ENCODE measurements at places on chromosomes 3 and 15.
A peak's percentile ranks its signal among the peaks of the same experiment; 100 is the strongest.

DNA sequence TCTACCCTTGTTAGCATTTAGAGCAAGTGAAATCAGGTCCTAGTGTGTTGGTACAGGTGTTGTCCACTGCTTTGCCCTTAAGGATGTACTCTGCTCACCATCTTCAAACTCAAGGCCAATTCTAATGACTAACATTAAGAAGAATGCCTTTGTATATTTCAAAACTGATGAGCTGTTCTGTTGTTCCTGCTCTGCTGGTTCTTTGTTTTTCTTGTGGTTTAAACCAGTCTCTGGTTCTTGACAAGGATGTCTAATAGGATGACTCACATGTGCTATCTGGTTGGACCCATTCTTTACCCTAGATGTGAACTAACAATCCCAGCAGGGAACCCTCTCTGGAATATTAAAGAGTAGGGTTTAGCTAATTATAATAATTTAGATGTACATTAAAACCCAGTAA, 17.3 kb downstream of the ABHD5 start:
- DNase-seq = no peak

DNA sequence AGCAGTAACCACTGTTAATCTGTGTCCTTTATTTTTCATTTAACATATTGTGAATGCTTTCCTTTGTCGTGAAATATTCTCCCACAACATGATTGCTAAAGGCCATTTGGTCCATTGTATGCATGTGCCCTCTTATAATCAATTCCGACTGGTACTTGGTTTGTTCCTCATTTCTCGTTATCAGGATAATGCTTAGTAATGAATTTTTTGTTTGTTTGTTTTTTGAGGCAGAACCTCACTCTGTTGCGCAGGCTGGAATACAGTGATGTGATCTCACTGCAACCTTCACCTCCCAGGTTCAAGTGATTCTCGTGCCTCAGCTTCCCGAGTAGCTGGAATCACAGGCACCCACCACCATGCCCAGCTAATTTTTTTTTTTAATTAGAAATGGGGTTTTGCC, 22.0 kb downstream of the SPATA12 start:
- no peak for DNase-seq

DNA sequence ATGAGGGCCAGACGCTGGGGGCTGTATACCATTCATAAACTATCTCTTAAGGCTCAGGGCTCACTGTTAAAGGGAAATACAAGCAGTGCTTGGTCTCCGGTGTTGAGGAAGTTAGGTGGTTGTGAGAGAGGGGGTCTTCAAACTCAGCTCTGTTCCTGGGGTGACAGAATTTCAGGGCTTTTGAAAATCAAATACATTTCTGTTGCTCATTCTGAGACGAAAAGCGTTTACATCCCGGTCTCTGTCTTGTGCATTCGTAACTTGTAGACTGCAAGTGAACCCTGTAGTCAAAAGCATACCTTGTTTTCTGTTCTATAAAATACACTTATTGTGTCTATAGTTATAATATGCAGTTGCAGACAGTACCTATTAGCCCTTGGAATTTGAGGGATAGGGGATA, 1.7 kb downstream of the SLCO3A1 start:
- DNase-seq = peak; percentile 62

- DNase-seq = peak; percentile 35
Measured at GRCh38 chr15:40911141-40911540, 16.9 kb downstream of the VPS18 start.

DNA sequence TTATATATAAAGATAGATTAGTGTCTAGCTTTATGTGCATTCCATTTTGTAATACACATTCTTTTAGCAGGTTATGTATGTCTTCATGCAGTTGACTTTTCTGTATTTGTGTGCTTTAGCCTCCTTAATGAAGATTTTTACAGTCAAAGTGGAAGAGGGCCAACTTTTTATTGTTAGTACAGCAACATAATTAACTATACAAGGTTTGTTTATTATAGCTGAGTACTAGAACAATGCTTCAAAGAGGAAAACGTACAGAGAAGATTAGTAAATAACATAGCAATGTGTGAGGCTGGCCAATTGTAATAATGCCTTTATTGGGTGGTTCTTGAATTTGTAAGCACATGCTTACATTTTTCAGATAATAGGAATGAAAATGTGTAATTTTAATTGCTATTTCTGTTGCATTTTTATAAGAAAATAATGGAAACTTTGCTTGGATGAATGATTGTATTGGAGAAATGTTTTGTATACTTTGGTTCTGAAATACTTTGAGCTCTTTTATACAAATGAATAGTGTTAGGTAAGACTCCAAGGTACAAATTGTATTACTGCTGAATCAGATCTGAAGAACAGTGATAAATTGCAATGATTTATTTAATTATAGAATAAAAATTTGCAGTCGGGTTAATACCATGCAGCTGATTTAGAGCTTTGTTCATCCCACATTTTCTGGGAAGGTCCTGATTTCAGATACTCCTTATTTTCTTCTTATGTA, 41.4 kb downstream of the UBE2E2 start:
- peak; percentile 1 for DNase-seq

GRCh38 chr15:60553163-60553562, 74.2 kb upstream of the ICE2 start:
- no peak for DNase-seq

DNA sequence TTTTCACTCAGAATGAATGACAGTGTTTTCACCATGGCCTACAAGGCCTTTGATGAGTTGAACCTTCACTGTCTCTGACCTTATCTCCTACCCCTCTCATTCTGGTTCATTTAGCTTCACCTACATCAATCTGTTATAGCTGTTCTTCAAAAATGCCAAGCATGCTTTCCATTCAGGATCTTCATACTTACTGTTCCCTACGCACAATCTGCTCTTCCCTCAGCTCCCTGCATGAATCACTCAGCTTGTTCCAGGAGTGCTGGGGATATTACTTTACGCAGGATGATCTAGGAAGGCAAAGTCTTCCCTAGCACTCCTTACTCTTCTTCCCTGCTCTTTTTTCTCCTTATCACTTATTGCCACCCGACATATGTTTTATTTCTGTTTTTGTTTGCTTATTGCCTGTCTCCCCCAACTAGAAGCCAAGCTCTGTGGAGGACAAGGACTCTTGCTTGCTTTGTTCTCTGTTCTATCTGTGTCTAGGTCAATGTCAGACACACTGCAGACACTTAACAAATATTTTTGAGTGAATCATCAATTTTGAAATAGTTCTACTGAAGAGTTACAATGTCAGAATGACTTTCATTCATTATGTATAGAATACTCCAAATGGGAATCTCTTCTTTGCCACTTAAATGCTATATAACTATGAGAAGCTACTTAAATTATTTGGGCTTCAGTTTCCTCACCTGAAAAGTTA, 238.3 kb upstream of the FEZF2 start:
- DNase-seq = no peak

DNA sequence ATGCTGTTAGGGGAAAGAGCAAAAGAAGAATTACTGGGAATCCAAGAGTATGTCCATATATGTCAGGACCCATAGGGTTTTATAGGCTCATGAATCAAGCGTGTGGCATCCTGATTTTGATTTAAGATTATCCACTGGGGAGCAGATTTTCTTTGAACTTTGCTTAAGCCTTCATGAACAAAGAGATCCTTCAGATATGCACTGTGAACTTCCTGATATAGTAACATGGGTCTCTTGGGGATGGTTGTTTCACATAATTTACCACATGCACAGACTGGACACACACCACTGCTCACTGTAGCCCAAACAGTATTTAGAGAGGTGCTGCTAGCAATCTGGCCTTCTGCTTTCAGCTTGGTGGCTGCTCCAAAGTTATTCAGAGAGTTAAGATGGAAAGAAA, 200.9 kb upstream of the ZPLD1 start:
- no peak for DNase-seq
